Neural crest cell (in vitro differentiated cells): ENCODE measurements at places on chromosomes 12 and 14. TPM values are rescaled to one million over a fixed set of nuclear protein-coding genes. Genes with fewer than 3 reads are reported as not detected.
A peak's percentile ranks its signal among the peaks of the same experiment; 100 is the strongest.

The C14orf39 gene
- total RNA-seq = 0.56 and 1.4 TPM in 2 replicates

The COCH gene
- total RNA-seq = 16.8 and 16.9 TPM in 2 replicates

The BTG1 gene
- total RNA-seq = 95.1 and 95.7 TPM in 2 replicates

The RACGAP1 gene
- 91.7 and 104 TPM in 2 replicates for total RNA-seq

The FAM90A1 gene
- not detected in 2 replicates for total RNA-seq

- H3K36me3 ChIP-seq = no peaks in the 10 kb centered on the region
- peaks cover 8% of the 10 kb centered on the region for H3K4me1 ChIP-seq
- no peak for DNase-seq
Measured at GRCh38 chr12:3376779-3377455, 114.1 kb upstream of the PRMT8 start.

DNA sequence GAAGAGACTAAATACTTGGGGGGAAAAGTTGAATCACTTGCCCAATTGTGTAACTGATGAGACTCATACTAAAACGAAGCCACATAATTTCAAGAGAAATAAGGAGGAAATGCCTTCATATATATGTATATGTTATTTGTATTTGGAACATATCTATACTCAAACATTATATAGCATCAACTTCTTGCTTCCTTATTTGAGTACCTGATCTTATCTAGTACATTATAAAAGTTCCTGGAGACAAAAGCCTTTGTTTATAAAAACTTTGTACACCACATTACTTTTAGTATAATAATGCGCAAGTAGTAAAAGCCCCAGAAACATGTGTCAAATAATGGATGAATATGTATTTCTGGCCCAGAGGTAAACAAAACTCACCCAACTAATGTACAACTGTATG, 92.0 kb downstream of the SLC2A13 start:
- DNase-seq = no peak
- H3K36me3 ChIP-seq = no peaks in the 10 kb centered on the region
- H3K4me3 ChIP-seq = no peak overlapping the region
- no peak overlapping the region for H3K27ac ChIP-seq
- H3K27me3 ChIP-seq = no peaks in the 10 kb centered on the region
- no peaks in the 10 kb centered on the region for H3K4me1 ChIP-seq

- H3K4me1 ChIP-seq = peaks cover 39% of the 10 kb centered on the region
- H3K27ac ChIP-seq = peak overlapping the region; percentile 70
- H3K4me3 ChIP-seq = peak overlapping the region; percentile 44
- DNase-seq = no peak
- H3K36me3 ChIP-seq = peaks cover 13% of the 10 kb centered on the region
- H3K27me3 ChIP-seq = no peaks in the 10 kb centered on the region
Measured at GRCh38 chr12:31491841-31492598, 98.9 kb downstream of the DENND5B start.

DNA sequence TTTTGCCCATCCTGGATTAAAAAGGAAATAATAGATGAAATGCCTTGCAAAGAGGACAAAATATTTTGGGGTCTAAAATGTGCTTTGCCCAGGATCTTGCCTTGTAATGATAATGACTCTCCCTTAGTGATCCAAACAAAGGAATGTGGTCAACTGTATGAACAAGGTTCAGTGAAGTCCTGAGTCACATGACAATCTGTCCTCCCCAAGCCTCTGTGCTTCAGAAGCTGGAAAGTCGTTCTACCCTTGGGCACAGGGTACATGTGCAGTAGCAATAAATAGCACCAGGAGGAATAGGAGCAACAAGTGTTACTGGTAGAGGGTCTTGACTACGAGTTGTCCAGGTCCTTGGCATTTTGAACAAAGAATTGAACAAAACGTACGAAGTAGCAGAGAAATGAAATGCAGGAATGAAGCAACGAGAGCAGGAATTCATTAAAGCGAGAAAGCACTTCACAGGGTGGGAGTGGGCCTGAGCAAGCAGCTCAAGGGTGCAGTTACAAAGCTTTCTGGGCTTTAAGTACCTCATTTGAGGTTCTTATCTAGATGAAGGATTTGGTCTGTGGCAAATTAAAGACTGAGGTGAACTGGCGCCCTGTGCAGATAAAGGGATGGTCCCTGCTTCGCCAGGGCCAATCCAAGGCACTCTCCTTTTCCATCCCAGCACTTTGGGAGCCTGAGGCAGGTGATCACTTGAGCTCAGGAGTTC, 65.8 kb downstream of the RESF1 start:
- DNase-seq = no peak
- no peaks in the 10 kb centered on the region for H3K36me3 ChIP-seq

DNA sequence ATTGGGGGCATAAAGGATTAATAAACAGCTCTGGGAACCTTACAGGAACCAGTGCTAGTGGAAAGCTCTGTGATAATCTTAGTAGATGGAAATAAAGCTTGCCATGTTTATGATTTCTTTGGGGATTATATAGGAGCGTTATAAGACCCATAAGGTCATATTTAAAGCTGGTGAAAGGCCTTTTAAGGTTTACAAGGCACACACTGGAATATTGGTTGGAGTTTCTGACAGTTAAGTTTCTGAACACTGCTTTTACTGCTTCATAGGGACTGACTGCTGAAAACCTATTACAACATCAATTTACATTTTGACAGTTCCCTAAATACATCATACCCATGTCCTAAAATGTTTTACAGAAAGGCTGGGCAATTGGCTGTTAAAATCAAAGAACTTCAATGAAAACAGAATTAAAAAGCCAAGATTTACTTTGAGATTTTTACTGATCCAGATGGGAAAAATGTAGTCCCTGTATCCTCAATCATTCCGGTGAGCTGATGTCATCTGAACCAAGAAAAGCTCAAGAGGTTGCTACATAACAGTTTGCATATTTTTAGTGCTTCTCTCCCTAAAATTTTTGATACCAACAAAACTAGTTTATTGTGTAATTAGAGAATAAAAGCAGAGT, 153.7 kb upstream of the IGF1 start:
- H3K27ac ChIP-seq = no peak overlapping the region
- no peaks in the 10 kb centered on the region for H3K36me3 ChIP-seq
- H3K27me3 ChIP-seq = no peaks in the 10 kb centered on the region
- no peak for DNase-seq
- no peaks in the 10 kb centered on the region for H3K4me1 ChIP-seq
- H3K4me3 ChIP-seq = no peak overlapping the region

DNA sequence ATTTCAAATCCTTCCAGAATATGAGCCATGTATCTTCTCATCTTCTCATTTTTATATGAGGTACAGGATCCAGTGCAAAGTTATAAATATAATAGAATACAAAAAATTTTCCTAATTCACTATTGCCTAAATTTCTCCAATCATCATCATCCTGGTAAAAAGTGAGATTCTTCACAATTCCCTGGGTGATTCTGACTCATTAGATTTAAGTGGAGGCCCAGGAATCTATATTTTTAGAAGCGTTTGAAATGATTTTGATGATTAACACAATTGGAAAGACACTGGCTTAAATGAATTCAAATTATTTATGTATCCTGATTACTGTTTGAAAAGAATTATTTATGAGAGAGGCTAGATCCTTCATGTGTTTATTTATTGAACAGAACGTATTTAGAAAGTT, 380.3 kb upstream of the PDE3A start:
- no peaks in the 10 kb centered on the region for H3K36me3 ChIP-seq
- H3K27ac ChIP-seq = no peak overlapping the region
- no peak for DNase-seq
- peaks cover 4% of the 10 kb centered on the region for H3K4me1 ChIP-seq

DNA sequence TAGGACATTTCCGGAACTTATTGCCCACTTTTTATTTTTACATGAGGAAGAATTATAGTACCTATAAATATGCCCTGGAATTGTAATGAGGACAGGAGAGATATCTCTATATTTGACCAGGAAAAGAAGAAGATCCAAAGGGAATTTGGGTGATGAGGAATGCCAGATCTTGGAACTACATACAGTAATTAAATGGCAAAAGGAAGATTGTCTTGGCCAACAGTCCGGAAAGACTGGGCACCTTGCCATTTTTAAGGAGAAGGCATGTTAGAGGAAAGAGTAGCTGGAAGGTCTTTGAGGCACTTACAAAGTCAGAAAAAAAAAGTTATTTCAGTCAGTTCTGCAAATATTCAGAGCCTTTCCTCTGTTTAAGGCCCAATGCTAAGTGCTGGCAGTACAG, 616.4 kb downstream of the MED13L start:
- H3K36me3 ChIP-seq = no peaks in the 10 kb centered on the region
- no peak overlapping the region for H3K4me3 ChIP-seq
- H3K27me3 ChIP-seq = peaks cover 3% of the 10 kb centered on the region

DNA sequence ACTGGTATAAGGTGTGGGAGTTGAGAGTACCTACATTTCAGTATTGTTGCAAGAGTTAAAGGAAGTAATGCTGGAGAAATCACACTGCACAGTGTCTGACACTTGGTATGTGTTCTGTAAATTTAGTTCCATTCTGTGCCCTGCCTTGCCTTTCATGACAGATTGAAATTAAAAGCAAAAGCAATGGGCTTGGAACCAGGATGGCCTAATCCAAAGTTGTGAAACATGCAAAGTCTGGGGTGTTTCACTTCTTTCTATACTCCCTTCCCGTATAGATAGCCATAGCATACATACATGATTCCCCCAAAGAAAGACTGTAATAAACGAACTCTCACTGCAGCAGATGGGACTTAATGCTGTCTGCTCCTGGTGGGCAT, 281.1 kb downstream of the NRXN3 start:
- H3K36me3 ChIP-seq = no peaks in the 10 kb centered on the region
- H3K4me1 ChIP-seq = no peaks in the 10 kb centered on the region
- H3K27me3 ChIP-seq = peaks cover 26% of the 10 kb centered on the region
- no peak overlapping the region for H3K27ac ChIP-seq
- H3K4me3 ChIP-seq = no peak overlapping the region
